CD8-positive, alpha-beta memory T cell (primary cell): ENCODE measurements at places on chromosomes 6 and 20. TPM values are rescaled to one million over a fixed set of nuclear protein-coding genes. Genes with fewer than 3 reads are reported as not detected.

- no peak overlapping the region for H3K27ac ChIP-seq
- no peak for DNase-seq
- no peaks in the 10 kb centered on the region for H3K4me1 ChIP-seq
- no peaks in the 10 kb centered on the region for H3K27me3 ChIP-seq
- no peak overlapping the region for H3K4me3 ChIP-seq
These were observed 188.1 kb downstream of the MOXD1 start for GRCh38 chr6:132213191-132213590.

GRCh38 chr20:24808616-24809015 is 140.5 kb upstream of the CST7 start:
- no peaks in the 10 kb centered on the region for H3K27me3 ChIP-seq
- H3K36me3 ChIP-seq = no peaks in the 10 kb centered on the region
- H3K27ac ChIP-seq = no peak overlapping the region

GRCh38 chr6:68639826-68640490 is 4.9 kb downstream of the ADGRB3 start:
- H3K4me3 ChIP-seq = no peak overlapping the region
- H3K4me1 ChIP-seq = no peaks in the 10 kb centered on the region
- peak overlapping the region; percentile 1 for H3K27ac ChIP-seq
- H3K27me3 ChIP-seq = peaks cover 6% of the 10 kb centered on the region

GRCh38 chr6:169070506-169071176 is 183.0 kb downstream of the THBS2 start:
- H3K27me3 ChIP-seq = no peaks in the 10 kb centered on the region
- no peaks in the 10 kb centered on the region for H3K36me3 ChIP-seq
- H3K4me3 ChIP-seq = no peak overlapping the region
- no peak overlapping the region for H3K27ac ChIP-seq

DNA sequence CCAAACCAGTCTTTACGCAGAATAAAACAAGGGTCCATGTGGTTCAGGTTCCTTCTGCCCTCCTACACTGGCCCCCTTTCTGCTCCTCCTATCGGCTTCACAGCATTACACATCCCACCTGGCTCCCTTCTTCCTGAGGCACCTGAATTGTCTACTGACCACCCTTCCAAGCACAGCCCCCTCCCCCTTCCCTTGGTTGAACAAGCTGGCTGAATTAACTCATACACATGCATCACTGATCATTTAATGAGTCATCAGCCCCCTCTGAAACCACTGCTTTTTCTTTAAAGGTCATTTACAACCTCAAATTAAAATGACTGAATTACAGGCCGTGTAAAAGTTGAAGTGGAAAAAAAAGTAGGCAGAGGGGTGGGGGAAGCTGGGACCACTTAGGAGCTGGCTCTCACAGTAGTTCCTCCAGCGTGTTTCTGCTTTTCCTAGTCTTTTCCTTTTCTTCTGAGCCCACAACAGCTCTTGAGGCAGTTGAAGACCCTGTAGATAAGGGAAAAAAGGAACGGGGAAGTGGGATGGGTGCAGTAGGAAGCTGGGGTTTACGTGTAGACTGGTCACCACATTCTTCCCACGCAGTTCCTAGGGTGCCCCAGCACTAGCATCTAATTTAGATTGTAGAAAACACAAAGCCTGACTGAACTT is 67.6 kb downstream of the FYN start:
- no peaks in the 10 kb centered on the region for H3K27me3 ChIP-seq
- no peak overlapping the region for H3K4me3 ChIP-seq
- peak overlapping the region; percentile 49 for H3K27ac ChIP-seq
- DNase-seq = peak; percentile 74
- peaks cover 79% of the 10 kb centered on the region for H3K4me1 ChIP-seq

DNA sequence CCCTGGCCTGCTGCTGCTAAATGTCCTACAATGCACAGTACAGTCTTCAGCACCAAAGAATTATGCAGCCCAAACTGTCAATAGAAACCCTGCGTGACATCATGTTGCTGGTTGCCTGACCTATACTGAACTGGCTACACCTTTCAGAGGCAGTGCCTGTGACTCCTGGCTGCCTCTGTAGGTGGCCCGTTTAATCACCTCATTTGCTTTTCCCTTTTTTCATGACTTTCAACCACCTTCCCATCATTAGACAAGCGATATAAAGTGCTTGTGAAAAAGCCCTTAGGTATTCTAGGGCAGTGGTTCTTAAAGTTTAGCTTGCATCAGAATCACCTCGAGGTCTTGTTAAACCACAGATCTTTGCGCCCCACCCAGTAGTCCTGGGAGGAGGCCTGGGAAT is 33.0 kb upstream of the RIPOR2 start:
- H3K4me1 ChIP-seq = peaks cover 59% of the 10 kb centered on the region
- no peaks in the 10 kb centered on the region for H3K27me3 ChIP-seq
- H3K4me3 ChIP-seq = no peak overlapping the region
- DNase-seq = no peak

GRCh38 chr6:33453393-33454008 is 875 bp upstream of the ZBTB9 start:
- peak overlapping the region; percentile 84 for H3K4me3 ChIP-seq
- H3K36me3 ChIP-seq = peaks cover 10% of the 10 kb centered on the region
- no peaks in the 10 kb centered on the region for H3K27me3 ChIP-seq
- no peak for DNase-seq
- peaks cover 21% of the 10 kb centered on the region for H3K4me1 ChIP-seq
- H3K27ac ChIP-seq = peak overlapping the region; percentile 84

DNA sequence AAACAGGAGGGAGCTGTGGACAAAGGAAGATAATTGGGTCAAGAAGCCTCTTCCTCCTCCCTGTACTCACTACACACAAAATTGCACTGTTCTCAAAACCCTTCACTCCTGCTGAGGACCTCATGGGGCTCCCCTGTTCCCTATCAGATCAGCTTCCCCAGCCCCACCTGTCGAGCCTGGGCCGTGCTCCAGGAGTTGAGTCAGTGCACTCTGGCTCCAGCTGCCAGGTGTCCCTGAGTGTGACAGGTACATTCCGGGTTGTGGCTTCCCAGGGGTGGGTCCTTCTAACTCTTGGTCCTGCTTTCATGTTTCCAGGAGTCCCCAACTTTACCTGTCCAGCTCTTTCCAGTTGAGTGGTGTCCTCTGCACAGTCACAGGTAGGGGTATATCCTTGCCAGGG is 8.4 kb downstream of the RAB5IF start:
- peaks cover 43% of the 10 kb centered on the region for H3K36me3 ChIP-seq
- peaks cover 4% of the 10 kb centered on the region for H3K4me1 ChIP-seq
- no peak overlapping the region for H3K4me3 ChIP-seq
- H3K27ac ChIP-seq = no peak overlapping the region

DNA sequence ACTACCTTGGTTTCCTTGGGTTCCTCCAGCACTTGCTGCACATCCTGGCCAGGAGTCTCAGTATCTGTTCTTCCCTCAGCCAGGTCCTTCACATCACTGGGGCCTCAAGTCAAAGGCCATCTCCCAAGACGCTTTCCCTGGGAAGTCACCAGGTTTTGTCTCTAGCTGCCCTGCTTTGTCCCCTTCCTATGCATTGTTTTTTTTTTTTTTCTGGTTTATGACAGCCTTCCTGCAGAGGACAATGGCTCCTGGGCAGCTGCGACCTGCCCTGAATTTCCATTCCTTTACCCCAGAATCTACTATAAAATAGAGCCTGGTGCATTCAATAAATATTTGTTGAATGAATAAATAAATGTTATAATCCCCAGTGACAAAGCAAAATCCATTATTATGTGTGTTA is 687.3 kb downstream of the QKI start:
- DNase-seq = no peak
- no peak overlapping the region for H3K4me3 ChIP-seq
- no peaks in the 10 kb centered on the region for H3K27me3 ChIP-seq
- H3K36me3 ChIP-seq = no peaks in the 10 kb centered on the region
- no peak overlapping the region for H3K27ac ChIP-seq

- H3K27me3 ChIP-seq = no peaks in the 10 kb centered on the region
- no peak for DNase-seq
- no peak overlapping the region for H3K4me3 ChIP-seq
- no peaks in the 10 kb centered on the region for H3K36me3 ChIP-seq
- H3K27ac ChIP-seq = no peak overlapping the region
These were observed 728 bp downstream of the FUT9 start for GRCh38 chr6:96016334-96017069.

DNA sequence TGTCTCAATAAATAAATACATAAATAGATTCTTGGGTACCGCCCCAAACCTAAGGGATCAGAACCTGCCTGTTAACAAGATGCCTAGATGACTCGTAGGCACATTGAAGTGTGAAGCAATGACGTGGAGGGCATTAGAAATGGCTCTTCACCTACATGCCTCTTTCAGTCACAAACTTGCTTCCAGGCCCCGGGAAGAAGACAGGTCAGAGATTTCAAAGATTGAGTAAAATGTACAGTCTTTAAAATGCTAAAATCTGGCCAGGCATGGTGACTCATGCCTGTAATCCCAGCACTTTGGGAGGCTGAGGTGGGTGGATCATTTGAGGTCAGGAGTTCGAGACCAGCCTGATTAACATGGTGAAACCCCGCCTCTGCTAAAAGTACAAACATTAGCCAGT is 480.8 kb upstream of the JARID2 start:
- no peak overlapping the region for H3K27ac ChIP-seq
- H3K36me3 ChIP-seq = no peaks in the 10 kb centered on the region
- DNase-seq = no peak

- no peak overlapping the region for H3K27ac ChIP-seq
- H3K27me3 ChIP-seq = no peaks in the 10 kb centered on the region
- H3K36me3 ChIP-seq = no peaks in the 10 kb centered on the region
- no peak overlapping the region for H3K4me3 ChIP-seq
These were observed 253.0 kb downstream of the RFPL4B start for GRCh38 chr6:112600168-112600567.

DNA sequence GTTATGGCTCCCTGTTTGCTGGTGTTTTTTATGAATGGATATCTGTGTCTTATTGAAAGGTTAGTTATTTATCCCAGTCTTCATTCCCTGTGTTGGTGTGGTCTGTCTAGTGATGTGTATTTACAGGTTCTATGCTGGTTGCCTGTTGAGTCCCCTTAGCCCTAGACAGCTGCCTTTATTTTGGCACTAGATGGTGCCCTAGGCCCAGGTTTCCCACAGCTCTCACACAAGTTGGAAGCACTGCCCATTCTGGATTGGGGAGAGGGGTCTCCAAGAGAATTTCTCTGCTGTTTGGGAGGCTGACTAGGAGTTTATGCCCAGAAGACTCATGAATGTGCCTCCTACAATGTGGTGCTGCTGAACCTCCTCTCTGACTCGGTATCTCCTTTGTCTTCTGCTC is 12.4 kb downstream of the GRM1 start:
- no peak for DNase-seq
- no peaks in the 10 kb centered on the region for H3K4me1 ChIP-seq
- no peak overlapping the region for H3K4me3 ChIP-seq
- no peaks in the 10 kb centered on the region for H3K27me3 ChIP-seq

GRCh38 chr20:7695051-7695495 is 245.2 kb downstream of the HAO1 start:
- H3K4me1 ChIP-seq = no peaks in the 10 kb centered on the region
- H3K27me3 ChIP-seq = no peaks in the 10 kb centered on the region
- H3K27ac ChIP-seq = no peak overlapping the region
- H3K36me3 ChIP-seq = no peaks in the 10 kb centered on the region
- no peak for DNase-seq

GRCh38 chr6:107972413-107973096 is 14.5 kb upstream of the SEC63 start:
- H3K4me3 ChIP-seq = no peak overlapping the region
- H3K27me3 ChIP-seq = no peaks in the 10 kb centered on the region
- no peaks in the 10 kb centered on the region for H3K36me3 ChIP-seq

GRCh38 chr6:57324538-57324937 is 7.1 kb downstream of the PRIM2 start:
- no peak overlapping the region for H3K27ac ChIP-seq
- H3K27me3 ChIP-seq = no peaks in the 10 kb centered on the region
- H3K4me3 ChIP-seq = no peak overlapping the region
- peaks cover 9% of the 10 kb centered on the region for H3K36me3 ChIP-seq

SPAG4 gene
- 2.1 TPM for total RNA-seq

MEI4 gene
- total RNA-seq = not detected

ZBTB24 gene
- total RNA-seq = 19.5 TPM

LPA gene
- total RNA-seq = not detected

PLEKHG1 gene
- 8.8 TPM for total RNA-seq

MUCL3 gene
- total RNA-seq = not detected

EEF1A1 gene
- total RNA-seq = 8,727 TPM

RAB44 gene
- not detected for total RNA-seq

DLL1 gene
- total RNA-seq = 0.79 TPM

NNAT gene
- 0.33 TPM for total RNA-seq

PPP1R11 gene
- total RNA-seq = 70.9 TPM

ADGRB3 gene
- total RNA-seq = not detected

TXLNB gene
- 0.13 TPM for total RNA-seq

C6orf58 gene
- total RNA-seq = not detected
